ENCODE measurements at places on chromosomes 5 and 9. TPM values are rescaled to one million over a fixed set of nuclear protein-coding genes. Genes with fewer than 3 reads are reported as not detected.

DNA sequence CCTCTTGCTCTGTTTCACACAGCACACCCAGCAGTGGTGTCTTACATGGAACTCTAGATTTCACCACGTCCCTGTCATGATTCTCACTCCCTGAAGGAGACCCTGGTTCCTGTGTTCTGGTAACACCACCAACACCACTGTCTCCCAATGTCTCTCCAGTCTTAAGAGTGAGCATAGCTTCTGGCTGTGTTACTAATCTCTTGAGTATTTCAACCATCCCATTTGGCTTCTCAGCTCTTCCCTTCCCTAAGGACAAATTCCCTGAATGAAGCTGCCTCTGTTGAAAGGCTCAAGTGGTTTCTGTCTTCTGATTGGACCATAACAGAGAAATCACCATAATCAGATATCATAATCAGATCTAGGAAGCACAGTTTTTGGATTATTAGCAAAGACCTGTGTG is 311.8 kb downstream of the DNAH5 start:
- DNase-seq: no peak
- H3K27me3 ChIP-seq: no peaks in the 10 kb centered on the region
- no peaks in the 10 kb centered on the region for H3K36me3 ChIP-seq
- no peaks in the 10 kb centered on the region for H3K4me1 ChIP-seq

- peak; percentile 83 for DNase-seq
- peak overlapping the region; percentile 58 for H3K27ac ChIP-seq
- peaks cover 32% of the 10 kb centered on the region for H3K4me1 ChIP-seq
- H3K4me3 ChIP-seq: no peak overlapping the region
Observed at GRCh38 chr5:157464519-157465171, 4.6 kb downstream of the NIPAL4 start.

DNA sequence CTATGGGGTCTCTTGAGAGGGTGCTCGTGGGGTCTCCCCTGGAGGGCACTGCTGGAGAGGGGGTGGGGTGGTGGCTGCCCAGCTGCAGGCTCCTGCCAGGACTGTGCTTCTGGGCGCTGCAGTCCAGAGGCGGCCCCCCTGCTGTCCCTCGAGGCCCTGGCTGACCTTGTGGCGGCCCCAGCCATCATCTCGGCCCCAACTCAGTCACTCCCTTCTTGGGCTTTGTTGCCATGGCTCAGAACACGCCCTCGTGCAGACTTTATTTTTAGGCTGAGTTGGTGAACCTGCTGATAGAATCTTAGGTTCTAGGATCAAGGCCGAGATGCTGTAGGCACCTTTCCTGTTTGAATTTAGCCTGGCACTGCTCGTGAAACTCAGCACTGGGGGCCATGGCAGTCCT is 22.8 kb downstream of the FBXW5 start:
- no peak overlapping the region for H3K27ac ChIP-seq
- DNase-seq: no peak
- no peak overlapping the region for H3K4me3 ChIP-seq
- H3K4me1 ChIP-seq: no peaks in the 10 kb centered on the region
- no peaks in the 10 kb centered on the region for H3K27me3 ChIP-seq
- peaks cover 47% of the 10 kb centered on the region for H3K36me3 ChIP-seq

The C9 gene
- not detected for polyA plus RNA-seq

DNA sequence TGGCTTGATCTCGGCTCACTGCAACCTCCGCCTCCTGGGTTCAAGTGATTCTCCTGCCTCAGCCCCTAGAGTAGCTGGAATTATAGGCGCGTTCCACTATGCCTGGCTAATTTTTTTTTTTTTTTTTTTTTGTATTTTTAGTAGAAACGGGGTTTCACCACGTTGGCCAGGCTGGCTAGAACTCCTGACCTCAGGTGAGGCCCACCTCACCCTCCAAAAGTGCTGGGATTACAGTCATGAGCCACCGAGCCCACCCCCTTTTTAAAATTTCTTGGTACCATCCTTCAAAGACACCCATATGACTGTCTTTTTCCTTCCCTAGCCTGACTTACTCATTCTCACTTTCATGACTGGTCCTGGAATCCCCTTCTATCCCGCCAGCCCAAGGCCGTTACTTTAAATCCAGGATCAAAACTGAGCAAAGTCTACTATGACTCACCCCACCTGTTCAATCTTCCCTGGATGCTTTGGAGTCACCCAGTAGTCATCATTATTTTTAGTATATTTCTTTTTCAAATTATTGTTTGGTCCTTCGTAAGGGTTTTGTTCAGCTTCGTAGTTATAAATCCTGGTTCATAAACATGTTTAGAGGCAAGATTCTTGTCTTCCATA is 1.2 kb upstream of the TBCA start:
- no peaks in the 10 kb centered on the region for H3K36me3 ChIP-seq
- H3K4me1 ChIP-seq: peaks cover 24% of the 10 kb centered on the region
- no peak overlapping the region for H3K4me3 ChIP-seq
- no peak for DNase-seq
- H3K27ac ChIP-seq: no peak overlapping the region
